ENCODE measurements at places on chromosomes 3 and 15.

DNA sequence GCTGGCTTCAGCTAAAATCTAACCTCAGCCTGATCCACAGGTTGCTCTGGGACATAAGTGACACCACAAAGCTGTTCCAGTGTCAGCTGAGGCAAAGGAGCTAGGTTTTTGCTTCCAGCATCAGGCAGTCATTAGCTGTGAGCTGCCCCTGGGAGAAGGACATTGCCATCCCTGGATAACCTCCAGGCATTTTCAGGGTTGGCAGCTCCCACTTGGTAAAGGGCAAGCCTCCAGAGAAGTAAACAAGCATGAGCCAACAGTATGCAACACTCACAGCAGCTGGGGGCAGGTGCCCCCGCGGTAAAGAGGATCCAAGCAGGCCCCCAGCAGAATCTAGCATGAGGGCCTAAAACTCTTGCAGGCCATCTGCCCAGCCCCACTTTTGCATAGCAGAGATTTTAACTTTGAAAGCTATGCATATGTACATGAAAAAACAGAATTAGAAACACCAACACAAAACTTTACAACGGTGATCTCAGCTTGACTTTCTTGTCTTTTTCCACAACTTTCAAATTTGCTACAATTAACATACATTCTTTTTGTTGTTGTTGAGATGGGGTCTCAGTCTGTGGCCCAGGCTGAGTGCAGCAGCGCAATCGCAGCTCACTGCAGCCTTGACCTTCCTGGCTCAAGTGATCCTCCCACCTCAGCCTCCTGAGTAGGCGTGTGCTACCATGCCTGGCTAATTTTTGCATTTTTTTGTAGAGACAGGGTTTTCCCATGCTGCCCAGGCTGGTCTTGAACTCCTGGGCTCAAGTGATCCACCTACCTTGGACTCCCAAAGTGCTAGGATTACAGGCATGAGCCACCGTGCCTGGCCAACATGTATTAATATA is 83.8 kb upstream of the TPM1 start:
- no peak for DNase-seq

- DNase-seq: no peak
Observed at GRCh38 chr3:18841422-18842343, 306.6 kb upstream of the KCNH8 start.

DNA sequence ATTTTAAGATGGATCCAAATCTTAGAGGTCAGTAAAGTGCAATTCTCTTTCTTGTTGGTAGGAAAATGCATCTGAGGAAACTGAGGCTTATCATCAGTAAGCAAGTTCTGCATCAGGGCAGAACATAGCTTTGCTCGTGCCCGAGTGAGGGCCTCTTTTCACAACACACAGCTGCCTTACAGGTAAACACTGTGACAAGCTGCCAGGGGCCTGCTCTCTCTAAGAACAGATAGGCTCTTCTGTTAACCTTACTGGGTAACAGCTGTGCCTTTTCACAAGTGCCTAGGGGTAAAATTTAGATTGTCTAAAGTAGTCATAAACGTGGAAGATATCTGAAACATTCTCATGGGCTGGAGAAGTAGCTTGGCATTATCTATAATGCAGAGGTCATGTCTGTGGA is 118.1 kb downstream of the C3orf38 start:
- no peak for DNase-seq

GRCh38 chr15:47414207-47414606 is 303.1 kb upstream of the SEMA6D start:
- no peak for DNase-seq

DNA sequence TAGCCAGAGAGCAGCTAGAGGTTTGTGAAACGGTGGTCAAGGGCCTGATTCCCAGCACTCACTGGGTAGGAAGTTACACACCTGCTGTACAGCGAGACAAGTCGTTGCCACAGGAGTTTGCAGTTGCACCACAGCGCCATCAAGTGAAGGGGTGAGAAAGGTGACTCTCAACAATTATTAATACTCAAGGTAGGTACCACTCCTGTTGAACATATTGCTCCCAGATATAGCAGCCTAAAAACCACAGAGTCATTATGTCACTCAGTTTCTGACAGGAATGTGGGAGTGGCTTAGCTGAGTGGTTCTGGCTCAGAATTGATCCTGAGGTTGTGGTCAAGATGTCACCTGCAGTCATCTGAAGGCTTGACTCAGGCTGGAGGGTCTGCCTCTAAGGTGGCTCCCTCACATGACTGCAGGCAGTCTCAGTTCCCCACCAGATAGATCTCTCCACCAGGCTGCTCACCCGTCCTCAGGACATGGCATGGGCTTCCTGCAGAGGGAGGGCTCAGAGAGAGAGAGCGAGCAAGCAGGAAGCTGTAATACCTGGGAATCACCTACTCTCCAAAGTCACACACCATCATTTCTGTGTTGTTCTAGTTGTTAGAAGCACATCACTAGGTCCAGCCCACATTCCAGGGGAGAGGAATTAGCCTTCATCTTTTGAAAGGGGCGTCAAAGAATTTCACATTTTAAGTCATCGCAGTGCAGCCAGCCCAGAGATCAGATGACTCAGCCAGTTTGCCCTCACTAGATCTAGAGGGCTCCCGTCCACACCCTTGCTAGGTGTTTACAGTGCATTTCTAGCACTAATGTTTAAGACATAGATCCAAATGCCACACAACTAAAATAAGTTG is 17.0 kb upstream of the ANO10 start:
- peak; percentile 10 for DNase-seq

GRCh38 chr3:180516368-180516767 is 85.6 kb upstream of the TTC14 start:
- no peak for DNase-seq

DNA sequence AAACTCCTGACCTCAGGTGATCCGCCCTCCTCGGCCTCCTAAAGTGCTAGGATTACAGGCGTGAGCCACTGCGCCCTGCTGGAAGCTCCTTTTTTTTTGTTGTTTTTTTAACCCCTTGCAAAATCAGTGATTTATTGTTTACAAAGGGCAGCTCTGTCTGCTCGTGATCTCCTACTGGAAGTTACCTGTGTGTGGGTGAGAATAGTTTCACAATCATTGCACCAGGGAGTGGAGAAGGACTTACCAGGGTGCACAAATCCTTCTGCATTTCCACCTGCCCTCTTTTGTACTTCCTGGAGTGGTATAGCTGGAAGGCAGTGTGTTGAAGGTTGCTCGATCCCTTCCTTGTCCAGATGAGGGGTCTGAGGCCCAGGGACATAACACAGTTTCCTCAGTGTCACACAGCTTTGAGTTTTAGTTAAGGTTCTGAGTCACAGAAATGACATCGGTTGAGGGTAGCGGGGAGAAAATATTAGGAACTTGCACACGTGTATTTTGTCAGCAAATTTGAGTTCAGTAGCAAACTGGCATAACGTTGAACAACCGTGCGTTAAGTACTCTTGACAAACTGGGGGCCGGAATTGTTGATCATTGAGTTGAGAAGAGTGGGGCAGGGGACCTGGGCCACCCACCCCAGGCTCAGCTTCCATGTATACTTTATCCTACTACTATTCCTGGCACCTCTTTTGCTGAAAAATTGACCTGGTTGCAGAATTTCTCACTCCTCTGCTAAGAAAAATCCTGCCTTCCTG is 11.3 kb upstream of the TRAK1 start:
- DNase-seq: no peak

DNA sequence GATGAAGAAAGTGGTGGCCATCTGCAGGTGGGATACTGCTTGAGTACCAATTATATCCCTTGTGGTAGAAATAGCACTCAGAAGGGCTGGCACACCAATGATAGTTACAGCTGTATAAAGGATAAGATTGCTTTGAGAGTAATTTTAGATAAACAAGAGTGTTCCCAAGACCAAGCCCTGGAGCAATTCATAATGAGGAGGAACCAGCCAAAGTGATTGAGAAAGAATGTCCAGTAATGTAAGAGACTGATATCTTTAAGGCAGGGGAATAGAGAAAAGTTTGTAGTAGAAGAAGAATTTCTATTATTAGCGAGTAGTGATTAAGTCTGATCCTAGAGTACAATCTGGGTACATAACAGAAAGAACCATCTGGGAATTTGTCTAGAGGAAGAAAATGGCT is 945.1 kb downstream of the OTOL1 start:
- DNase-seq: no peak

DNA sequence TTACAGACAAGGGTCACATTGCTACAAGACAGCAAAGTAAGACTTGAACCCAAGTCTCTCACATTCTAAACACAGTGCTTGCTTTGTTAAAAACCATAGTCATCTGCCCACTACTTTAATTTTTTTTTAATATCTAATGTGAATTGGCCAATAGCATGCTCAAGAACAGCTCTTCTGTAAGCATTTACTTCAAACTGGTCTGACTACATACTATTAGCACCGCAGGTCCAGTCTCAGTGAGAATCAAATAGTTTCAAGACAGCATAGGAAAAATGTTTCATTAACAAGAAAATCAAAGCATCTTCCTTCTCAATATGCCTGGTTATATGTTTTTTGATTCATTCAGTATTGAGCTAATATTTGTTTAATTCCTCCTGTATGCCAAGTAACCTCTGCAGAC is 419.9 kb downstream of the ERC2 start:
- no peak for DNase-seq

DNA sequence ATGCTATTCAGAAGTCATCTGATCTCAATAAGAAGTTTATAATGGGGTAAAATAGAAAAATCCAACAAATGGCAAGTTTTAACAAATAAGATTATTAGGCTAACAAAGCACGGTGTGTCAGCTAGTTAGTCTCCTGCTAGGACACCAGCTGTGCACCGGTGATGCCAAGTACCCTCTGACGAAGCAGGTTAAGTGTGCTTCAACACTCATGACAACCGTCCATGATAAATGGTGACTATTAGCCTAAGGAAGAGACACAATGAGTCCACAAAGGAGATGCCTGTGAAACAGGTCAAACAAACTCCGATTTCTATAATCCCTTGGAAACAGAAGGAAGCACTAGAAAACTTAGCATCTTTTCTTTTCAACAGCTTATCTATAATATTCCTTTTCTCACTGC is 36.5 kb downstream of the ATP13A3 start:
- DNase-seq: no peak

DNA sequence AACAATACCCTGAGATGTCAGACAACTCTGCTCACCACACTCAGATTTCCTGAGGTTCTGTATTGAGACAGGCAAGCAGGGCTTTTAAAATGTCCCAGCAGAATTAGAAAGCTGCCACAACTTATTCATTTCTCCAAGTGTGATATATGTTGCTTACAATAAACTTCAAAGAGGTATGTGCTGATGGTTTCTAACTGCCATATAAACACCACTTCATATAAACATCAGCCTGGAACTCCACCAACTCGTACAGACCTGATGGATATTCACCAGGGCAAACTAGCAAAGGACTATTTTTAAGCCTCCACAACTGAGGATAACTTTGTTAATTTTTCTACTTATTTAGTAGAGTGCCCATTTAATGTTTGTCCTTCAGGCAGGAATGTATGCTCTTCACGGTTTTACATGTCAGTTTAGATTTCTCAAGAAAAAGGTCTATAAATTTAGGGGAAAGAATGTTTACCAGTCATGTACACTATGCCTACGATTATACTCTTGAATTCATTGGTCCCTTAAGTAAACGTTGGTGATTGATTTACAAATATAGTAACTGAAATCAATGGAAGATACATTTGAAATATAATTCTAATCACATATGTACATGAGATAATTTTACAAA is 109.6 kb upstream of the ABI3BP start:
- no peak for DNase-seq

DNA sequence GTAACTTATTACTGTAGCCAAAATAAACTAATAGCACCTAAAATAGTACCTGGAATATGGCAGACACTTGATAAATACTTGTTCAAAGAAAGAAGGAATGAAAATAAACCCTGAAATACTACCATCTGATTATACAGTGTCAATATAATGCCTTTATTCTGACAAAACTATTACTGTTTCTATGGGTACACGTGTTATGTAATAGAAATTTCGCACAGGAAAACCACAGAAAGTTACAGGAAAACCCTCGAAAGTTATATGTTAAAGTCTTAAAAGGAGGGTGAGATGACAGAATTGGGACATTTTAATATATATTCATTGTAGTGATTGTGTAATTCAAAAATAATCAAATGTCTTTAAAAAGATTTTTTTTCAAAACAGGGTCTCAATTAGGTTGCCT is 28.8 kb downstream of the ETFA start:
- DNase-seq: no peak

DNA sequence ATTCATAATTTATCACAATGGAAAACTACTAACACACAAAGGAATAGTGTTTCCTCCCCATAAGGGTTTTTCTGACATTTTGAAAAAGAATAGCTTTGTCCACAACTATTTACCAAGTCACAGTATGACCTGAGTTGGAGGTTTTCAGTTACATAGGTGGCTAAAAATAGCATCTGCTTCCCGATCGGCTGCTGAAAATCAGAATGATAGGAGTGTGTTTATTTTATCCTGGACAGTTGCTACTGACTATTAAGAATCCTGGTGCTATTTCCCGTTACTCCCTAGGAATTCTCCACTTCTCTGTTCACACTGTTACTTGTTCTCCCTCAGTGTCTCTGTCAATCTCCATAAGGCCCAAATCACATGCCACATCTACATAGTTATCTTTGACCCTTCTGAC is 353.9 kb upstream of the RARB start:
- no peak for DNase-seq

DNA sequence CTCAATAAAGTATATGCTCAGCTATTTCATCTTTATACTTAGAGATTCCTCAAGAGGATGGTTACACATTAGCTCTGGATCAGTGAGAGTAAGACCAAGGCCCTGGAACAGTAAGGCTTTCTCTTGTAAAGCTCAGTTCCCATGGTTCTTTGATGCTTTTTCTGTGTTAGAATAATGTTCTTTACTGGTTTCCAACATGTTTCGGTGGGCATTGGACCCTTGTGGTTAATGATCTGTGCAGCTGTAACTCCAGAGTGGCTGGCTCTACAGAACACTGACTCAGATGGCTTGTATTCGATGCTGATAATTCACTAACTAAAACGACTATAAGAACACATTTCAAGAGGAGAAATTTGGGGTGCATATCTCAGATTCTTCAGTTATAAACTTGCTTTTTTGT is 114.7 kb downstream of the AKAP13 start:
- DNase-seq: no peak

DNA sequence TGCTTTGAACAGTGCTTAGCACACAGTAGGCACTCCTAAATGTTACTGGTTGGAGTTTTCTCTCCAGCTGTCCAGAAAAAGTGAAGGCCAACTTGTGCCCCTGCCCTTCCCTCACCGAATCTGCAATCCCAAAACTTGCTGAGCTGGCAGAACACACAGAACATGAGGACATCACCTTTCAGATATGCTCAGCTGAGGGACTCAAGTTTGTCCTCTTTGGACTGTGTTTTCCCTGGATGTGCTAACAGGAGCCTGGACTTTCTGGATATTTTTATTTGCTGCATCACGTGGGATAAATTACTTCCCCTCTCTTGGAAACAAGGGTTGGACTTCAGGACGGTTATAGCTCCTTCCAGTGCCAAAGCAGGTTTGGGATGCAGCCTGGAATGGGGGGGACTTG is 59.5 kb upstream of the SMAD6 start:
- DNase-seq: no peak

DNA sequence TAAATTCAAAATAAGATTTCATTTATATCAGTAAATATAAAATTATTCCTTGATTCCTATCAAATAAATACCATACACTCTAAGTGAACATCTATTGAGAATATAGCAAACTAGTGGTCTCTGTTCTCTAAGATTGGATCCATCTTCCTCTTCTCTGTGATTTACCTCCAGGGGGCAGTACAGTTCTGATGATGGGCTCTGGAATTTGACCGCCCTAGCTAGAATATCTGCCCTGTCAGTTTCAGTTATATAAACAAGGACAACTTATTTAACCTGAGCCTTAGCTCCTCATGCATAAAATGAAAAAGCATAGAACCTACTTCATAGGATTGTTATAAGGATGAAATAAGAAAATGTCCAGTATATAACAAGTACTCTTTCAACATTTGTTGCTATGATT is 171.1 kb upstream of the CCDC54 start:
- DNase-seq: no peak

- no peak for DNase-seq
Observed at GRCh38 chr3:17195856-17196604, 311.3 kb downstream of the PLCL2 start.
